ENCODE measurements at places on chromosomes 6 and 20.

GRCh38 chr6:96171112-96171511, 155.3 kb downstream of the FUT9 start:
- no peak for ATAC-seq

DNA sequence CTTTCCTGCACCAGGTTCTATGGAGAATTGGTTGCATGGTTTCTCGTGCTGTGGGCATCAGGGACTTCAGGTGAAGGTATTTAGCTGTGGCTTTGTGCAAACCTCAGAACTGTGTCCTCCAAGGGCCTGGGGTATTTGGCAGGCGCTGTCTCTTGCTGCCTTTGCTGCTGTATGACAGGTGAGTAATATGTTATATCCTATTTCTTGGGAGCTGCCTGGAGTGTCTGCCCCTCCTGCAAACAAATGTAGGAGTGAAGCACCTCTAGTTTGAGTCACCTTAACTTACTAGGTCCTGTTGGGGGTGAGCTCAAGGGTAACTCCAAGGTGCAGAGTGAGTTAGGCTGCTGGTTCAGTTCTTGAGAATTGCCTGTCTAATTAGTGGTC, 177.7 kb upstream of the RNF24 start:
- no peak for ATAC-seq

- no peak for ATAC-seq
Observed at GRCh38 chr20:64100946-64101688, 6.2 kb downstream of the NPBWR2 start.

DNA sequence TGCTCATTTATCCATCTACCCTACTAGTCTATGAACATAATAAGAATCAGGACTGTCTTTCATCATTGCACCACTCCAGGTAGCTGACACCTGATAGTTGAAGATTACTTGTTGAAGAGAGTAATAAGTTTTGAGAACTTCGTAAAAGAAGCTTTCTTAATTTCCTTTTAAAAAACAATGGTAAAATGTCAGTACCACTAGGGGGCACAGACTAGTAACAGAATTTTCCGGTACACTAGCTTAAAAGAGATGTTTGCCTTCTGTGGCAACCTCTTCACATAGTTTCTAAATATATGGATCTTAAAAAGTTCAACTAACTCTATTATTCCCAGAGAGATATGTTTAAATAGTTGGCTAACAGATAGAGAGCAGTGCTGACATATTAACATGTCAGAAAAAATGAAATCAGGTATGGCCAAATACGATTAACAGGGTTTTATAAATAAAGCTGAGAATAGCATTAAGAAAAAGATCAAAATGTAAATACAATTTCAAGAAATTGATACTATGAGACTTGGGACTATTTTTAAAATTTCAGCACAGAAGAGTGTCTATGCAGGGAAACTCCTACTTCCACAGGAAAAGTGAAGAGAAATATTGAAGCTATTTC, 5.4 kb upstream of the KCNQ5 start:
- no peak for ATAC-seq

All from gastroesophageal sphincter (tissue), 4 donors.